ENCODE measurements at places on chromosomes 4 and X.

- no peak for DNase-seq
Measured at GRCh38 chrX:130224810-130225209, 43.9 kb downstream of the ZNF280C start.

- DNase-seq, result no peak
Measured at GRCh38 chr4:182717788-182718583, 199.2 kb downstream of the DCTD start.

DNA sequence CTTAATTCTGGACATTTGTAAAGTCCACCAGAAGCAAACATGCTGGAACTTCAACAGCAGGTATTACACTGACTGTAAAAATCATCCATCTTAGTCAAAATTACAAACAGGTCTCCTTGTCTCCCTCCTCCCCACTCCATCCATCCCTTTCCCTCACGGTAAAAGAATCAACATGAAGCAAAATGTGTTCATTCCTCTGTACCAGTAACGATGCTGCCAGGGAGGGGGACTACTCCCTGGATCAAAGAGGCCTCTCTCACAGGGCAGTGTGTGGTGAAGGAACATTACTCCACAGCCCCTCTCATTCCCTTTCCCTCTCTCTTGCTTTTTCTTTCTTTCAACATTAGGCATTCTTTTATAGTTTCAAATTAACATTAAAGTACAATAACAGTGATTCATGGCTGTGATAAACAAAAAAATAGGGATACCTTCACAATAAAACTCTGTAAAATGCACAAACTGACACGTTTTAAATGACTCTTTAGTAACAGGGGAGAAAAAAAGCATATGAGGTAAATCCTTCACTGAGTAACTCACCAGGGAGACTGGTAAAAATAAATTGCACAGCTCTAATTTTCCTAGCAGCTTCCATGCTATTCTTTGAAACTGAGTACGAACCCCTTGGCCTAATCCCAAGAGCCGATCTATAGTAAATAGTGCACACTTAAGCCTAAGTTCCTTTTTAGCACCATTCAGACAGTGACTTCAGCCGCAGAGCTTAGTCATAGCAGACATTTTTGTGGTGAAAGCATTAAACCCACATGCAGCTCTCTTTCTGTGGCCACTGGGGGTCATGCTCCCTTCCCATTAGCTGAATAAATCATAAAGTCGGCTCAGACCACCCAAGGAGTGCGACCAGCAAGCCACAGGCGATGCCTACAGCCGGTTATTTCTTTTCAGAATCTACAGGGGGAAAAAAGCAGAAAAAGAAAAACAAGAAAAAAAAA, 215.6 kb upstream of the GYPA start:
- DNase-seq, result no peak

DNA sequence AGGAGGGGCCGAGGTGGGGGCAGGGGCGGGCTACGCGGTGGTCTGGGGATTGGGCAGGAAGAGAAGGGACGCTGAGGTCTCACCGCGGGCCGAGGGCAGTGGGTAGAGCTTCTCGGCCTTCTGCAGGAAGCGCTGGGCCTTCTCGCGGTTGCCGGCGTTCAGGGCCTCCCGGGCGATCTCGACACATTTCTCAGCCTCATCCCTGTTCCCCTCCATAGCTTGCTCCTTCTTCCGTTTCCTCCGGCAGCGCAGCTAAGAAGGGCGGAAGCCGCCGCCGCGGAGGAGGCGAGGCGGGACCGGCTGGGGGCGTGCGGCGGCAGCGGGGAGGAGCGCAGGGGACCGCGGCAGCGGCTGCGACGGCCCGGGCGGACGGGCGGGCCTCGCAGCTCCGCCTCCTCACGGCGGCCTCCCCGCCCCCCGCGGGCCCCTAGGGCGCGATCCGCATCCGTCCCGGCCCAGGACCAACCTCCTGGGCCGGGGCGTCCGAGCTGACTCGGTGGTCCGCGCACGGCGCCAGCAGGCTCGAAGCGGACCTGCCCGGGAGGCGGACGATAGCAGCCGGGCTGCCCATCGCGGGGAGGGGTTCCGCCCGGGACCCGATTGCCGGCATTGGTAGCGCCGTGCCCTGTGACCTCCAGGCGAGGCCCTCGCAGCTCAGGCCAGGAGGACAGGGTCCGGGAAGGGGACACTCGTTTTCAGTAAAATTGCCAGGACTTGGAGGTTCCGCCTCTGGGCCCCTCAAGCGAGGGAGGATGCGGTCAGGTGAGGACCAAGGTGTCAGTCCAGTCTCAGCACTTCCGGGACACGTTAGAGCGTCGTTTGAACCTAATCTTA, at the start of gene DNAJB14:
Gene DNAJB14, minus strand, starts transcription at position 263 of the 834 bp plus-strand sequence. Its CDS starts 47 bp downstream, at position 216.
- peak; percentile 48 for DNase-seq

DNA sequence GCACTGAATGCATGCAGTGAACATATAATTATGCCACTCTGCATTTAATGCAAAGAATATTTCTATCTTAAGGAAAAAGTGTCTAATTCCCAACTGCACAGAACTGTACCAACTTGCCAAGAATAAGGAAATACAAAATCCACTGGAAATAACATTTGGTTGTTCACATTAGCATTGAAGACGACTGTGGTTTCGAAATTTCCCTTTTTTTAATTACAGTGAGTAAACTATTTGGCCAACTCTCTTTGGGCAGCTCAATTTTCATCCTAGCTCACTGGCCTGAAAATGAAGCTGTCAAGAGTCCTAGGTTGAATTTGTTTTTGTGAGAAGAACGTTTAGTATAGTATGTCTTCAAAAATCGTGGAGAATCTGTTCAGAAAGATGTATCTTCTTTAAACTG, 81.6 kb upstream of the MID1 start:
- no peak for DNase-seq

DNA sequence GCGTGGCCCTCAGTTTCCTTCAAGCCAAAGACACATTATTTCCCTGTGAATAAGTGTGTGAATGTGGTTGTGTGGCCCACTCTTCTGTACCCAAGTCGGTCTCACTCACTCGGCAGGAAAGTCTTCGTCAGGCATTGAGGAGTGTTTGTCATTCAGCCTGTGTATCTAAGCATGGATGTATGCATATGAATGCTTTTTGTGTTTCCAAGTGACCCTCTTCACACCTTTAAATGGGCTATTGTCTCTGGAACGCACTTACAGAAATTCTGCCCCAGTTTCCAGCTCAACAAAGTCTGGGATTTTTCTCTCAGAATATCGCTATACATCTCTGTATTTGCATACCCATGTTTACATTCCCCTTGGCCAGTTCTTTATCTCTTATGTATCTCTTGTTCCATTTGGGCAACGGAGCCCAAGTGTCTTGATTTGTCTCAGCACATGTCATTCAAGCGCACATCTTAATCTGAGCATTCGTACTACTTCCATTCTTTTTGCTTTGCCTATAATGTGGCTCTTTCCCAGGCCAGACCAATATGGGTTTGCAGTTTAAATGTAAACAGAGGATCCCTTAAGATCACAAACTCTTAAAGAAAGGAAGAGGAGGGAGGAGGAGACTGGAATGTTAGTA, 4.8 kb downstream of the BCOR start:
- no peak for DNase-seq

DNA sequence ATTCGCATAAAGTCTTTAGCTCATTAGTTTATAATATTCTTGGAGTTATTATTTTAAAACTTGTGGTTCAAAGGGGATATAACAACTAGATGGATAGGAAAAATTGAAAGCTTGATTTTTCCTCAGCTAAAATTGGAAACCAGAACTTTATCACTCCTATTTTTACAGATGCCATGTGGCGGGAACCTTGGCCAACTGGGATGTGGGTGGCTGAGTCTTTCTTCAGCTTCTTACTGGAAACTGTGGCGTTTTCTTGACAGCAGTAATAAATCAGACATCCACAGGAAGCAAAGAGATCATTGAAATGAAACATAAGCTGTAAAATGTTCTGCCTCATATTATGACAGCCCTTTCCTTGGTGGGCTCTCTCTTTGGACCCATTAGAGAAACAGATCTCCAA, 84.1 kb downstream of the SPATA18 start:
- DNase-seq, result no peak

- no peak for DNase-seq
Measured at GRCh38 chr4:138671106-138671505, 344.5 kb upstream of the NOCT start.

DNA sequence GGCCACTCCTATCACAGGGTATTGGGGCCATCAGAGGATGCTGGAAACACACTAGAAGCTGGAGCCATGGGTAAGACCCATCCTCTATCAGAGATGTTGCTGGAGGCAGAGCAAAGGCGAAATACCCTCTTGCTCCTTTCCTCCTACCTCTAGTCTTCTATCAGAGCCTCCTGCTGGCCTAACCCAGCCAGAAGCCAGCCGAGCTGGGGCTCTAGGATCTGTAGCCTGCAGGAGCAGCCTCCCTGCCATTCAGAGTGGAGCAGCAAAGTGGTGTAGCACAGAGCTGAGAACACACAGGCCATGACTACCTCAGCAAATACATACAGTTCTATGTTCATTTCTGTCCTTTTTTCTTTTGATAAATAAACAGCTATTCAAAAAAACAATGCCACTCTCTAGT, 35.7 kb downstream of the GATB start:
- DNase-seq, result no peak

DNA sequence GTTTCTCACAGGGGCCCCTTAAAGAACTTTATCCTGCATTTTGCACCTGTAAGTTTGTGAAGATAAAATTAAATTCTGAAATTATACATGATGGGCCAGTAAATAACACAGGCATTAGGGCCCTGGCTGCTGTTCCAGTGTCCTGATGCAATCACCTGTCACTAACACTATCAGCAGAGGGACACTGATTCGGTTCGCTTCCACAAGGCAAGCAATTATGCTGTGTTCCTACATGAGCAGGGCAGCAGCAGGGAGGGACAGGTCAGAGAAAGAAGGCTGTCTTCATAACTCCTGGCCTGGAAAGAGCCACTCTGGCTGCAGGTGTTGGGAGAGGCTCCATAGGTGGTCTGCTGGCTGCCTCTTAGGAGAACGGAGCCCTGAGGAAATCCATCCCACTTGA, 487.3 kb downstream of the MID1IP1 start:
- DNase-seq, result no peak

- DNase-seq, result no peak
Measured at GRCh38 chr4:79182209-79182608, 143.7 kb downstream of the NAA11 start.

GRCh38 chrX:153060095-153060445, 3.8 kb downstream of the PNMA3 start:
- no peak for DNase-seq

DNA sequence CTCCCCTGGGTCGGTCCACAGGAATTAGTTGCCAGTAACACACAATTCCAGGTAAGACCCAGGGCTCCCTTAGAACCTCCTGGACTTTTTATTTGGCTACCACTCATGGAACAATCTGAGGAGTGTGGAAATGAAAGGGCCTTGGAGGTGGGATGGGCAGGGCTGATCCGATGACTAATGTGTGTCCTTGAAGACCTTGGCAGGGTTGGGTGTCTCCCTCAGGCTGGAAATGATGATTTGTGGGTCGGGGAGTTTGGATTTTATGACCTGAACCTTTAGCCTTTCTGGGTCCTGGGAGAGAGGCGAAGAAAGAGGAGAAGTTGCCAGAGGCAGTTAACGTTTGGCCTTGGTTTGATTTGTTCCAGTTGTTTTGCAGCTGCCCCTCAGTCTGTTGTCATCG, 425.0 kb downstream of the MID1IP1 start:
- DNase-seq, result no peak

DNA sequence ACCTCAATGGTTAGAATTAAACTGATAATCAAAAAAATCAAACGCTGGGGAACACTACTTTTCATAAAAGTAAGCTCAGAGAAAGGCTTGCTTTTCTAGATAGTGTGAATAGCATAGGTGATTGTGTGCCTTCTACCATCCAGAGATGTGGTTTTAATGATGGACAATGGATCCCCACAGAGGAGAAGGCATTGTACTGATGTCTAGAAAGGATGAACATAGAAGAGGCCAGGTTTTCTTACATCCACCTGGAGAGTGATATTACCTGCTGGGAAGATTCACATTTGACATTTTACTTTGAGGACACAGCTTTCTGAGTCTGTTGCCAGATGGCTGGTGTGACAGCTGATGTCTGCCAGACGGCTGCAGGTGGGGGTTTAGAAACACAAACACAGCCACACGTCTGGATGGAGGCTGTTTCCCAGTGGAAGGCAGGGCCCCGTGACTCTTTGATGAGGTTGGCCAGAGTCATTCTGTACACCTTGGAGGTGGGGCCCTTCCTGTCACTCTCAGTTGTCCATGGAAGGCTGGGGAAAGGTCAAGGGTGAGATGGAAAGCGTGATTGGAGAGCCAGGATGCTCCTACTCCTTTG, 114.4 kb downstream of the PSAPL1 start:
- DNase-seq, result no peak

GRCh38 chr4:154961263-154961662, 180.2 kb downstream of the RBM46 start:
- no peak for DNase-seq

DNA sequence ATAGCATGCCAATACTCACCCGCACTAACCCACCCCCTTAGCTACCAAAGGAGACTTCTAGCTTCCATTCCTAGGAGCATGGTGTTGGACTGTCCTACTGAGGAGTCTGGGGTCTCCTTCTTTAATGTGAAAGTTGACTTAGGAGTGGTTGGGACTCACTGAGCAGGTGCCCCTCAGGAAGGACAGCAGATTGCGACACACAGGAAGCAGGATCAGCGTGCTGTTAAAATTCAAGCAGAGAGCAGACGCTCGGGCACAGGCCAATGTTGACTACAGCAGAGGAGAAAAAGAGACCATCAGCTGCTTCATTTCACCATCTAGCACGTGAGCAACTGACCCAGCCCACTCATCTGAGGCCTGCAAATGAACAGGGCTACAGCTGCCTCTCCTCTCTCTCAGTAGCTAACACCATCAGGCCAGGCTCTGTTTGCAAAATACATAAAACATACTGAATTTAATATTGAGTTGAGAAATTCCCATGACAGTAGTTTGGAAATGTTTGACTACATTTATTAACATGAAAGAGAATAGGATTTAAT, 10.8 kb downstream of the NOX1 start:
- DNase-seq, result no peak

- no peak for DNase-seq
Measured at GRCh38 chr4:71634364-71634763, 149.5 kb downstream of the GC start.

GRCh38 chrX:85140964-85141363, 102.6 kb downstream of the SATL1 start:
- DNase-seq, result no peak

GRCh38 chr4:949656-950055, 17.4 kb downstream of the TMEM175 start:
- no peak for DNase-seq

DNA sequence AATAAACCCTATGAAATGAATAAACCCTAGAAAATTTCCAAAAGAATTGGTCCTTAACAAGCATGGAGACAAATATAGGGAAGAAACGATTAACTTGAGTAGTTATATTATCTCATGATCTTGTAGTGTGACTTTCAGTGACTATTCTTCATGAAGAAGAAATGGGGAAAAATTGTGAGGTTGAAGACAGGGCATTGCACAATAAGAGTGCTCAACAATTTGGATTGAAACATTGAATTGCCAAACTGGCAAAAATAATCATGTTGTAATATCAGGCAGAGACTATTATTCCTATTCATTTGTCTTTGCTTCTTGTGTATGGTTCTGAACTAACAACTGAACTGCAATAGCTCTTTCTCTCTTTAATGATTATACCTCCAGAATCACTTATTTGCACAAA, 605.1 kb downstream of the PCDH7 start:
- no peak for DNase-seq

GRCh38 chr4:1543561-1543960, 137.3 kb upstream of the NKX1-1 start:
- DNase-seq, result no peak

Data from pons (tissue), 1 donor.